ENCODE measurements at places on chromosomes 16 and 17.

GRCh38 chr17:57158325-57158724, 73.3 kb downstream of the AKAP1 start:
- no peak for DNase-seq

GRCh38 chr17:80498242-80498919, 22.0 kb upstream of the NPTX1 start:
- DNase-seq: no peak

- DNase-seq: no peak
Observed at GRCh38 chr16:10965440-10966061, 21.2 kb downstream of the CLEC16A start.

DNA sequence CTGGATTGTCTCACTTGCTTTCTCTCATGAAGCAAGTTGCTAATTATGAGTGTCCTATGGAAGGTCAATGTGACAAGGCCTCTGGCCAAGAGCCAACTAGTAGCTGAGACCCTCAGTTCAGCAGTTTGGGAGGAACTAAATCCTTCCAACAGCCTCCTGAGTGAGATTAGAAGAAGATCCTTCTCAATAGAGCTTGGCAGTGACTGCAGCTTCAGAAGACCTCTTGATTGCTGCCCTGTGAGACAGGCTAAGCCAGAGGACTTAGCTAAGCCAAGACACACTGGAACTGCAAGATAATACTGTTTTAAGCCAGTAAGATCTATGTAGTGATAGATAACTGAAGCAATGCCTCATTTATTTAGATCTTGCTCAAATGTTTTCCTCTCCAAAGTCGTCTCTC, 34.3 kb downstream of the PCTP start:
- no peak for DNase-seq

- DNase-seq: no peak
Observed at GRCh38 chr16:2030036-2030435, 3.3 kb downstream of the NHERF2 start.

- DNase-seq: peak; percentile 67
Observed at GRCh38 chr16:84672276-84673202, 24.2 kb downstream of the KLHL36 start.

- no peak for DNase-seq
Observed at GRCh38 chr16:52555572-52555971, 8.6 kb upstream of the TOX3 start.

- DNase-seq: no peak
Observed at GRCh38 chr17:68310152-68310551, 18.9 kb downstream of the ARSG start.

GRCh38 chr16:57091975-57092785, at the start of gene CPNE2:
Gene CPNE2, plus strand, starts transcription at chr16:57092583. Its CDS starts 18,160 bp downstream, at chr16:57110743.
- DNase-seq: peak; percentile 84

Data from substantia nigra (tissue), 51 donors.